Activated CD8-positive, alpha-beta memory T cell treated with anti-CD3 and anti-CD28 coated beads, Interleukin-2, amount 10 ng/mL, durations not matched to agents 7 days and 5 days (primary cell): ENCODE measurements at places on chromosomes 3 and 15. TPM values are rescaled to one million over a fixed set of nuclear protein-coding genes. Genes with fewer than 3 reads are reported as not detected.

The DNAJA4 gene
- total RNA-seq, result 34.0 TPM

The NAALADL2 gene
- not detected for total RNA-seq

The HTR3E gene
- total RNA-seq, result not detected

The PIF1 gene
- total RNA-seq, result 85.5 TPM

The MINAR1 gene
- total RNA-seq, result 0.47 TPM

DNA sequence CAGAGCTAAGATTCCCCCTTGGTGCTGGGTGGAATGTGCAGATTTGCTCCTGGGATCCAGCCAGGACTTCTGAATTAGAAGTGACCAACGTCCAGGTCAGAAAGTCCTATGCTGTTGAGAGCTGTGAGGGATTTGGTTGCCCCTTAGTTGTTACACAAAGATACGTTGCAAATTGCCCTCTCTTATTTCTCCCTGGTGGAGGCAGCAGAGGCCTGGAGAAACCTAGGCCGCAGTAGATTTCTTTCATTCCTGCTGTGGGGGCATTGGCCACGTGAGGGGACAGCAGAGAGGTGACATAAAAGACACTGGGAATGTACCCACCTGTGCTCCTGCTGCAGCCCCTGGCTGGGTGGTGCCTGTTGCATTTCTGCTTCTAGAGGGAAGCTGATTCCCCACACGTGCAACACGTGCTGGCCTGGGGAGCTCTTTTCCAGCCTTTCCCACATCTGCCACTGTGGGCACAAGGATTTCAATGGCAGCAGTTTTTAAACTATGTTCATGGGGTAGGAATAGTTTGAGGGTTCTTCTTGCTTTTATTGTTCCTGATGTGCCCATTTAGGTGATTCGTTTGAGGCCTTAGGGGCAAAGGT is 65.7 kb downstream of the SYNM start:
- no peaks in the 10 kb centered on the region for H3K36me3 ChIP-seq
- H3K27ac ChIP-seq, result no peak overlapping the region
- no peaks in the 10 kb centered on the region for H3K27me3 ChIP-seq
- H3K4me1 ChIP-seq, result no peaks in the 10 kb centered on the region
- DNase-seq, result no peak
- H3K4me3 ChIP-seq, result no peak overlapping the region

- peak overlapping the region; percentile 24 for H3K27ac ChIP-seq
- no peaks in the 10 kb centered on the region for H3K36me3 ChIP-seq
- peaks cover 10% of the 10 kb centered on the region for H3K4me1 ChIP-seq
- DNase-seq, result no peak
Measured at GRCh38 chr15:101115786-101116680, 135.8 kb downstream of the CHSY1 start.

DNA sequence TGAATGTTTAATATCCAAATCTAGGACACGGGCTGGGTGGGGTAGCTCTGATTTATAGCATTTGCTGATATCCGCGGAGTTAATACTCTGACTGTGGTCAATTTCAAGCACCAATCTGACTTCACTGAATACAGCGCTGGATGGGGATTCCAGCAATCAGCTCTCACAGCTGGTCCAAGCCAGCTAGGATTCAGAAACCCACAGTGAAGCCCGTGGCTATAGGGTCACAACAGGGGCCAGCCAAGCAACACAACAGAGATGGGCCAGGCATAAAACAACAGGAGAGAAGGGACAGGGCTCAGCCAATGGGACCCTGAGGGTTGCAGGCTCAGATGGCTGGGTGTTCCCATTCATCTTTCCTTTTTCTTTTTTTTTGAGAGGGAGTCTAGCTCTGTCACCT is 5.4 kb upstream of the LMAN1L start:
- peaks cover 2% of the 10 kb centered on the region for H3K27me3 ChIP-seq
- H3K4me3 ChIP-seq, result no peak overlapping the region
- no peak for DNase-seq
- peaks cover 20% of the 10 kb centered on the region for H3K36me3 ChIP-seq
- peaks cover 18% of the 10 kb centered on the region for H3K4me1 ChIP-seq

- H3K4me3 ChIP-seq, result peak overlapping the region; percentile 50
- peaks cover 54% of the 10 kb centered on the region for H3K27me3 ChIP-seq
- no peak for DNase-seq
- no peak overlapping the region for H3K27ac ChIP-seq
- H3K36me3 ChIP-seq, result no peaks in the 10 kb centered on the region
- peaks cover 7% of the 10 kb centered on the region for H3K4me1 ChIP-seq
Measured at GRCh38 chr15:68578175-68578979, 416 bp upstream of the CORO2B start.
